ENCODE measurements at places on chromosomes 3 and 15.

DNA sequence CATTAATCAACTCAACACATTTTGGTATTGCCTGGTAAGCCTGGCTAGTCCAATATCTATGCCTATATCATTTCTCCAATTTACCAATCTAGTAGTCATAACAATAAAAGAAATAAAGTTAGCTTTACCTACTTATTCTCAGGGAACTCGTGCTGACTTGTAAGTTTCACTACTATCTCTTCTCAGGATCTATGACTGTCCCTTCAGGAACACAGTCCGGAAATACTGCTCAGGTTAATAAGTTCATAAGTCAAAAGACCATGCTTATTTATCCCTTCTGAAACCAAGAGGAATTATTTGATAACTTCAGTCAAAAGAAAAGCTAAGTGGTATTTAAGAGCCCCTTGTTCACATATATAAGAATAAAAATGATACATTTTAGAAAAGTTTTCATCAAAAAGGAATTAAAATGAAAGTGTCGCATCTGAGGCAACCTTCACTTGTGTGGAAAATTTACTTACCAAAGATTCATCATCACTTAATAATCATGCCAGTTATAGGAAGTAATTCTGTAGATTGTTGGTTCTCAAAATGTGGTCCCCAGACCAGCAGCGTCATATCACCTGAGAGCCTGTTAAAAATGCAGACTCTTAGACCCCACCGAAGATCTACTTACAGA is 15.5 kb upstream of the THRB start:
- no peak for DNase-seq

GRCh38 chr15:96337365-96338023 is 7.0 kb downstream of the NR2F2 start:
- DNase-seq: no peak

DNA sequence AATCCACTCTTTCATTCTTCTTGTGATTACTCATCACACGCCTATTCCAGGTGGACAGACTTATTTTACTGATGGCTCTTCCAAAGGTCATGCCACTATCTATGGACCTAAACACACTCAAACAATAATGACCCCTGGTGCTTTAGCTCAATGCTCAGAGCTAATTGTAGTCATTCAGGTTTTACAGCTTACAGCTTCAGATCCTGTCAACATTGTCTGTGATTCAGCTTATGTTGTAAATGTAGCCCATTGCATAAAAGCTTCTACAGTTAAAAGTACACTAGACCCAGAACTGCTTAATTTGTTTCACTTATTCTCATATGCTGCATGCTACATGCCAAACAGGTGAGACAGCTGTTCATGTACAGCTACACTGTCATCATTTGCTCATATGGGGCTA is 49.2 kb downstream of the LSM3 start:
- DNase-seq: no peak

GRCh38 chr15:99592145-99592791 is 26.5 kb downstream of the MEF2A start:
- no peak for DNase-seq

GRCh38 chr3:59866076-59866475 is 816.3 kb upstream of the CFAP20DC start:
- no peak for DNase-seq
